ENCODE measurements at places on chromosomes 12 and 14. TPM values are rescaled to one million over a fixed set of nuclear protein-coding genes. Genes with fewer than 3 reads are reported as not detected.

- DNase-seq, result peak; percentile 49
Measured at GRCh38 chr14:52067873-52068614, 815 bp downstream of the NID2 start.

DNA sequence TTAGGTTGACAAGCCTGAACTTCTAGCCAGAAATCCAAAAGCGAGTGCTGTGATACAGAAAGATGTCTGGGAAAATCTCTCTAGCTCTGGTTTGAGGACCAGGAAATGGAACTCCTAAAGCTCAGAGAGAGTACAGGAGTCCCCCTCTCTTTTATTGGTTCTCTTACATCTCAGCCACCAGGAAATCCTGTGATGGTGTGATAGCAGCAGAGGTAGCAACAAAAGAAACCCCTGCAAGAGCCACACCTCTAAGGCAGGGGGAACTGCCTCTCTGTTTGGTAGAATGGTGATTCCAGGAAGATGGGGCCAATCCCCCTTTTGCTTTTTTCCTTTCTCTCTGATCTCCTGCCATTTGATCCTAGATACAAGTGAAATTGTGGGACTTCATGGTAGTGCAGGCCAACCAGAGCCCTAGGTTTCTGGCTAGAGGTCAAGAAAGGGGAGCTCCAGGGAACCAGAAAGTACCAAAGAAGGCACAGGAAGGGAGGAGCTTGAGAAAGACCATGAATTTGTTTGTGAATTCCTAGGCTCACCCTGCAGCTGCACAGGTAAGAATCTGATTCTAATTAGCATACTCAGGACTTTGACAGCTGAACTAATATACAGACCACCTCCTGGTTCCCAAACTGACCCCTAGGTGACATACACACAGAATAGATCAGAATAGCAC is 88.5 kb downstream of the PAPLN start:
- DNase-seq, result no peak

GRCh38 chr12:121096199-121096798 is 36.4 kb upstream of the P2RX7 start:
- DNase-seq, result no peak

- peak; percentile 29 for DNase-seq
Measured at GRCh38 chr14:46048127-46048526, 603.5 kb downstream of the RPL10L start.

The PTPRB gene
- 4.5 TPM for total RNA-seq

The HVCN1 gene
- total RNA-seq, result not detected
